ENCODE measurements at places on chromosomes 1 and 21.

DNA sequence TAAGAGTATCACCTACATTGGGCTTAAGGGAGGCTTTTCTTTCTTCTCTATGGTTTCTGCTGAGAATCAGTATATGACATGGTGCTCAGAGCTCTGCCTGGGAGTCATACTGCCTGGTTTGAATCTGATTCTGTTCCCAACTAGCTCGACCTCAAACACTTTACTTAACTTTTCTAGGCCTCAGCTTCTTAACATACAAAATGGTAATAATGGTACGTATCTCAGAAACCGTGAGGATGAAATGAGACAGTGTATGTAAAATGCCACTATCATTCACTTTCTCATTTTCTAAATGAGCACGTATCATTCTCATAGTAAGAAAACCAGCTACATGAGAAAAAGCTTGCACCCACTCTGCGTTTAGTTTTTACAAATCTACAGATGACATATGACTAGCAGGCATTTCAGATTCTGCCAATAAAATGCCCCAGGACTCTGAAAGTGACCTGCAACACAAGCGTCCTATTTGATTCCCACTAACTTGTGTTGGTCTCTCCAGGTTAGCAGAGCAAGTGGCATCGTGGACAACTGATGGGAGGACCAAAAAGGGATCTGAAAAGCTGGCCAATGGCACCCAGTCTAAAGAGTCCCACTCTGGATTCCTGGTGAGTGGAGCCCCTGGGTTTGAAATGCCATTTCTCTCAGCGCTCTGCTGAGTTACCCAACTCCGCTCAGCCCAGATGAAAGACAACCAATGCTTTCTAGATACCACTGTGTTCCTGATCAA, 6.1 kb downstream of the CTNNBIP1 start:
- DNase-seq: no peak

- no peak for DNase-seq
Measured at GRCh38 chr21:44667612-44668011, 885 bp upstream of the KRTAP12-2 start.

DNA sequence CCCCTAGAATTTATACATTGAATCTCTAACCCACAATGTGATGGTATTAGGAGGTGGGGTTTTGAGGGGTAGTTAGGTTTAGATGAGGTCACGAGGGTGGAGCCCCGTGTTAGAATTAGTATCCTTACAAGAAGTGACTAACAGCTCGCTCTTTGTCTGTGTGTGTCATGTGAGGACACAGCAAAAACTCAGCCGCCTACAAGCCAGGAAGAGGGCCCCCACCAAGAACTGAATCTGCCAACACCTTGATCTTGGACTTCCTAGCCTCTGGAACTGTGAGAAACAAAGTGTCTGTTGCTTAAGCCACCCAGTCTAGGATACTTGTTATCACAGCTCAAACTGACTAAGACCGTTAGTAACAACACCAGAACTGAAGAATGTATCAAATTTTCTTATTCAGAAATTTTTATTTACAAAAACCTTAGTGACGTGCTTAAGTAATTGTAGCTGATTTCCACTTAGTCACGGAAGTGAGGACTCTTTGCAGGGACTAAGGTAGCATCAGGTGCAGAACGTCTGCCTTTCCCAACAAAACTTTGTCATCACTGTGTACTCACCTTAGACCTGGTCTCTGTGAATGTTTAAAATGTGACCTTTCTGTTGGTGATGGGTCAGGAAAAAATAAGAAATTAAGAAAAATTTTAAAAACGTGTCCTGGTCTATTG, 24.5 kb upstream of the LRRC8C start:
- DNase-seq: no peak

DNA sequence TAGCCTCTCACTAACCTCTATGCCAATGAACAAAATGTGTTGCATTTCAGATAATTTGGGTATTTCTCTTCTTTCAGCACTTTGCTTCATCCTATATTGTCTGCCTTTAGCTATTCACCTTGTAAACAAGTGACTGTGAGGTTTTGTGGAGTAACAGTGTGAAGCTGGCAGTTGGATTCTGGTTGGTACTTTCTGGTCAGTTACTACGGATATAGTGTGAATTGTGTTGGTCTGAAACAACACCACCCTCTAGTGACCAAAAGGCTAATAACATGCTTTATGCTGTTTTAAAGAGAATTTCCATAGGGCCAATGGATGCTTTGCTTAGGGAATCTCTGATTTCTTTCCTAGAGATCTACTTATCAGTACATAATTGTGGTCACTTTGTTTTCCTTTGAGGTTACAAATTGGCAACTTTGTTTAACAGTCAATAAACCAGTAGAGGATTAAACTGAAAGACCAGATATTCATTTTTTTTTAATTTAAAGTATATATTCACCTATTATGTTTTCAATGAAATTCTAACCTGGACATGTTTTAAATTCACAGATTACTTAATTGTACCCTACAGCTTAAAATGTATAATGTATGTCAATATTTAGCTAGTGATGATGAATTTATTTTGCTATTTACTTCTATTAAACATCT, 2.5 kb upstream of the PTGER3 start:
- peak; percentile 72 for DNase-seq

- no peak for DNase-seq
Measured at GRCh38 chr1:39174390-39175081, 30.0 kb upstream of the MACF1 start.

DNA sequence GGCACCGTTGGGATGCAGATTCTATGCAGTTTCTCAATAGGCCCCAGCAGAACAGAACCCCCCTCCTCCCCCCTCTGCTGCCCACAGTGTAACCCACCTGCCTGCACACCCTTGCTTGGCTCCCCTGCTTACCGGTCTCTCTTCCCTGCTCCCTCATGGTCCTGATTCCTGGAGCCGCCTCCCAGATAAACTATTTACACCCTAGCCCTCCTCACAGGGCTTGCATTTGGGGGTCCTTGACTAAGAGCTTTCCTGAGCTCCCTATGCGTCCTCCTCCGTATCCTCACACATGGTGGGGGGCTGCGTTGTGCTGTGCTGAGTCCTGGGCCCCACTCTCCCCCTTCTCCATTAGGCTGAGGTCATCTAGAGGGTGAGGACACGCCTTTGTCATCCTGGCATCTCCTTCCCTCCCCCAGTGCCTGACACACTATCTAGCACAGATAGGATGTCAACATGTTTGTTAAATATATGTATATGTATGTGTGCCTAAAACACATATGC, 121.9 kb downstream of the GRIK3 start:
- DNase-seq: no peak

GRCh38 chr1:114716304-114717170, at the start of gene NRAS:
TSS of gene NRAS (minus strand) at chr1:114716771. CDS start at chr1:114716160, 611 bp downstream.
- DNase-seq: peak; percentile 85

- no peak for DNase-seq
Measured at GRCh38 chr1:74388855-74389254, 123.6 kb downstream of the LRRC53 start.

All from NCI-H1105 treated with DMSO at 0.1 percent for 48 hours (cell line).